ENCODE measurements at places on chromosomes 1 and 21.

DNA sequence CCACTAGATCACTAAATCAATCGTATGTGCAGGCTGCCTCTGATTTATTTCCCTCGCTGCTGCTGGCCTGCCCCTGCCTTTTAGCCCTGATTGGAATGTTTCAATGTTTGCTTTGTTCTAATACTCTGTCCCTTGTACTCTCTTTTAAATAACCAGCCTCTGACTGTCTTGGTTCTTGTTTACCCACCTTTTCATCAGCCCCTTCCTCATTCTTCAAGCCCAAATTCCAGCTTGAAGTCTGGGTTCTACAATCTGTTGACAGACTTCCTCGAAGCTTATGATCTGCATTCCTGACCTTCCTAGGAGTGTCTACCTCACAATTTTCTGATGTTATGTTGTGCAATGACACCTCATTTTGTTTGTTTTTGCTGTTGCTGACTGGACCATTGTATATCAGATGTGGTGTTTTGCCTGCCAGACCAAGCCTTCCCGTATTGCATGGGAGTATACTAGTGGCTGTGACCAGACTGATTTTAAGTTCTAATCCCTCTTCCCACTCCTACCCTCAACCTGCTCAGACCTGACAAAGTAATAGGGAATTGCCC, 46.6 kb upstream of the APOBEC4 start:
- no peak for DNase-seq

DNA sequence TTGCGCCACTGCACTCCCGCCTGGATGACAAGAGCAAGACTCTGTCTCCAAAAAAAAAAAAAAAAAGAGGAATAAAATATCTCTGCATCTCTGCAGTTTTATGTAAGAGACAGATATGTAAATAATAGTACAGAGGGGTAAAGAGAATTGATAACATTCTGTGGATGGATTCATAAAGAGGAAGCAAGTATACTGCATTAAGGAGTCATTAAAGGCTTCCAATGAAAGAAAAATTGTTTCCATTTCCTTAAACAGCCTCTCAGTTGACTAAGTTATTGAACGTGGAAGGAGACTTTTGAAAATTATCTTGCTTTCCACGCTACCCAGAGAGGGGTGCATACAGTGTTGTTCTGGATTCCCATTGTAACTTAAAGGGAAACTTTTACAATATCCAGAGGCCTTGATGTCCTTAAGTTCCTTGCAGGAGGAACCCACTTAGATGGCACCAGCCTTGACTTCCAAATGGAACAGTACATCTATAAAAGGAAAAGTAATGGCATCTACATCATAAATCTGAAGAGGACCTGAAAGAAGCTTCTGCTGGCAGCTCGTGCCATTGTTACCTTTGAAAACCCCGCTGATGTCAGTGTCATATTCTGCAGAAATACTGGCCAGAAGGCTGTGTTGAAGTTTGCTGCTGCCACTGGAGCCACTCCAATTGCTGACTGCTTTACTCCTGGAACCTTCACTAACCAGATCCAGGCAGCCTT, 13.8 kb downstream of the CEP350 start:
- no peak for DNase-seq

- DNase-seq: no peak
These were observed 32.5 kb downstream of the SLX9 start for GRCh38 chr21:44972301-44972814.

DNA sequence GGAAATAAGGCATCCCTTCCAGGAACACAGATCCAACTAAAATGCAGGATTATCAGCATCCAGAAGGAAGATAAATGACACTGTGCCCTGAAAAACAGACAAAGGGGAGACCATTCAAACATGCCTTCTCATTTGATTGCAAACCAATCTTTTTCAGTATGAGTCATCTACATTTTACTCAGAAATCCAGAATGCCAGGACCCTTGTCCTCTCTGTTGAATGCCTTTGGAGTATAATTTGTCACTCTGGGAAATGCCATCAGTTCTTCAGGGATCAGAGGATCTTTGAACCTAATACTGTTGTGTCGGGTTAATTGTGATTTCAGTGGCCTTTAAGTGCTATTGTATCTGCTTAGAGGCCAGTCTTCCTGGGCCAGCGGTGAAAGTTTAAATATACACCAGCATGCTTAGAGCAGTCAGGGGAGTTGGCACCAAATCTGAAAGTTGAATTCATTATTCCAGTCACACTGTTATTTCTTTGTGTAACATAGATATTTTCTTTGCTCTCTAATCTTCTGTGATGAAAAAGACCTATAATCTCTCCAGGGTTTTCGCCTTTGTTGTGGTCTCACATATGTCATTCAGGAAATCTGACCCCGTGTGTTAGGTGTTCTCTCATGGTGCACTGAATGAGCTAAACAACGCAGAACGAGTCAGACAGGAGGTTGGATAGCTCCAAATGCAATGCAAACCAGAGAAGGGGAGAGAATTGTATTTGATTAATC, 364.8 kb upstream of the SGIP1 start:
- peak; percentile 27 for DNase-seq

- no peak for DNase-seq
These were observed 3.6 kb upstream of the BACH1 start for GRCh38 chr21:29295066-29295650.

DNA sequence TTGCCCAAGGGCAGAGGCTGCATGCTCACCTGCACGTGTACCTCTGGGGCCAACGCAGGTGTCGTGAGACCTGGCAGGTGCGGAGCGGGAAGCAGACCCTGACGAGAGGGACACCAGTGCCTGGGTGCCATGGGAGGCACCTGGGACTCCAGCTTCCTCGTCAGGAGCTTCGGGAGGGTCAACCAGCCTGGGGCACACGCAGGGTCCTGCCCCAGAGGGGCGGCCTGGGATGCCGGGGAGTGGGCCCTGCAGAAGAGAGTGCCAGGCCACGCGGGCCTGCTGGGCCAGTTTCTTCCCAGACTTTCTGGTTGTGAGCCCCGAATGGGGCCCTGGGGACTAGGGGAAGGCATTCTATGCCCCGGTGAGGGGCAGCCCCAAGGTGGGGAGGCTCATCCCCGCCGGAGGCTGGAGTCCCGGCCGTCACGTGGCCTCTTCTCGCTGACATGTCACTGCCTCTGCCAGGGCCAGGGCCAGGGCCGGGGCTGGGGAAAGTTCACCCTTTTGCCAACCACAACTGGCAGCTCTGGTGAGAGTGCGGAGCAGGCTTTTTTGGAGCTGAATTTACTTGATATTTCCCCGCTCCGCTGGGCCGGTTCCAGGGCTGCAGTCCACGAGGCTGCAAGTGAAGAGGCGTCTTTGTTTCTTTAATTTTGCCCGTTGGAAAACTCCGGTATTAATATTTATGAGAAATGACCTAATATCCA, 38.5 kb upstream of the ACTRT2 start:
- DNase-seq: no peak

GRCh38 chr1:62870148-62870547, 86.2 kb downstream of the ATG4C start:
- no peak for DNase-seq

GRCh38 chr1:229221106-229222019, 49.5 kb upstream of the RAB4A start:
- peak; percentile 96 for DNase-seq

GRCh38 chr1:7334475-7335035, 436.5 kb upstream of the VAMP3 start:
- peak; percentile 89 for DNase-seq

GRCh38 chr1:152160576-152160975, 1.5 kb upstream of the RPTN start:
- DNase-seq: no peak

DNA sequence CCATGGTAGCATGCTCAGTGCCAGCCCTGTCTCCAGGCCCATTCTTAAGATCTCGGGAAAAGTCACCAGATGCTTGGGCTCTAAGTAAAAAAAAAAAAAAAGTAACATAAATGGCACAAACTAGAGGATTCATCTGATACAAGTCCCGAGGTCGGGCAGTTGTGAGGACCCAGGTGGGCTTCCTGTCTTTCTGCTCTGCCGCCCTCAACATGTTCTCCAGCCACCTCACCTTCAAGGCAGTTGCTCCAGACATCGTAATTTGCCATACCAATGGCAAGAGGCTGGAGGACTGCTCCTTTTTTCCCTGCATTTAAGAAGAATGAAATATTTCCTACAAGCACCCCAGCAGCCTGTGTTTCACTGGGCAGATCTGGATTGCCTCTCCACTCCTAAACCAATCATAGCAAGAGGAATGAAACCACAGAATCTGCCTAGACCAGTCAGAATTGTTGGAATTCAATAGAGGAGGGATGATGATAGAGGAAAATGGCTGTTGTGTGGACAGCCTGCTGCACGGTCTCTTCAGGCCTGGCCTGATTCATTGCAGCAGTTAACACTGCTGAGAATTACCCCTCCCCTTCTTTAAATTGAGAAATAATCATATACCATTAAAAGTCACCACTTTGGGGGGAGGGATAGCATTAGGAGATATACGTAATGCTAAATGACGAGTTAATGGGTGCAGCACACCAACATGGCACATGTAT, 5.4 kb downstream of the HMGN2 start:
- DNase-seq: no peak

GRCh38 chr1:9045861-9046510, 19.8 kb upstream of the SLC2A7 start:
- DNase-seq: no peak

- no peak for DNase-seq
These were observed 1548.6 kb upstream of the B3GALT2 start for GRCh38 chr1:194734970-194735369.

DNA sequence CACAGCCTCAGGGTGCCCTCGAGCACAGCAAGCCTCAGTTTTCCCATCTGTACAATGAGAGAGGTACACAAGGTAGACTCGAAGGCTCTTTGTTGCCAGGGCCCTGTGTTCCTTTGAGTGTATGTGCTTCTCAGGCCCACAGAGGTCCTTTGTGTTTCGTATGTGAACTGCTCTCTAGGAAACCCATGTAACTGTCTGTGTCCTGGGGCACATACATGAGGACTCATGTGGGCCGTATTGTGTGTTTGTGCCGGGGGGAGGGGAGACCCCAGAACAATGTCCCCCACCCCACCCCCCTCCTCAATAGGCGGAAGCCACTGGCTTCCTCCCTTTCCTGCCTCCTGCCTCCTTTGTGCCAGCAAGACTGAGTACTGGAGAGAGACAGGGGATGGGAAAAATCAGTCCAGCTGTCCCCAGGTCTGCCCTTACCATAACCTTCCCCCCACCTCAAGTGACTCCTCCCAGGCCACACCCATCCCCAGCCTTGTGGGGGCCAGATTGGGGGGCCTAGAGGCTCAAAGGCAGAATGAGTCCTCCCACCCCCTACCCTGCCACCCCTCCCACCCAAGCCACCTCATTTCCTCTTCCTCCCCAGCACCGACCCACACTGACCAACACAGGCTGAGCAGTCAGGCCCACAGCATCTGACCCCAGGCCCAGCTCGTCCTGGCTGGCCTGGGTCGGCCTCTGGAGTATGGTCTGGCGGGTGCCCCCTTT, at the start of gene TIE1:
Gene TIE1 (plus strand): TSS at position 605 of the 717 bp plus-strand sequence. CDS start 90 bp downstream, at position 695.
- no peak for DNase-seq

DNA sequence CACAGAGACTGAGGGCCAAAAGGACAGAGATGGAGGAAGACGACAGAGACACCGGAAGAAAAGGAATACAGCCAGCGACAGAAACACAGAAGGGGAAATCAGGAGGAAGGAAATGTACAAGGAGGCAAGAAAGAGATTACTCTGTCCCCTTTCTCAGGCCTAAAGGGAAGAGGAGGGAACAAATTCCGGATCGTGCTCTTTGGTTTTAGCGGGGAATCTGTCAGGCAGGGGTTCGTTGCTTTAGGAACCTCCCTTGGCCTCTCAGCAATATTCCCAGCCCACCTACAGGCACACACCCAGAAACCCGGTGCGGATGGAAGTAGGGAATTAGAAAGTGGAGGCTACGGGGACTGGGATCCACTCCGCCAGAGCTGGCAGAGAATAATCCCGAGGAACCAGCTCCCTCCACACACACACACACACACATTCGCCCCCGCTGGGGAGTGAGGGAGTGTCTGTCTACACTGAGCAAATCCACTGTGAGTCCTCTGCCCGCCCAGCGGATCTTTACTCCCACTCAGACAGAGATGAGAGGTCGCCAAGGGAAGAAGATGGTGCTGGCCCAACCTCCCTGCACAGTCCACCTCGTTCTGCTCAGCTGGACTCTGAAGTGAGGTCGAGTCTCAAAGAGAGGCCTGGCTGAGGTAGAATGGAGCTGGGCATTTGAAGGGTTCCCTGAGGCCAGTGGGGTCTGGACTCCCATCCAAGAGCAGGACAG, 5.7 kb downstream of the TAL1 start:
- no peak for DNase-seq

DNA sequence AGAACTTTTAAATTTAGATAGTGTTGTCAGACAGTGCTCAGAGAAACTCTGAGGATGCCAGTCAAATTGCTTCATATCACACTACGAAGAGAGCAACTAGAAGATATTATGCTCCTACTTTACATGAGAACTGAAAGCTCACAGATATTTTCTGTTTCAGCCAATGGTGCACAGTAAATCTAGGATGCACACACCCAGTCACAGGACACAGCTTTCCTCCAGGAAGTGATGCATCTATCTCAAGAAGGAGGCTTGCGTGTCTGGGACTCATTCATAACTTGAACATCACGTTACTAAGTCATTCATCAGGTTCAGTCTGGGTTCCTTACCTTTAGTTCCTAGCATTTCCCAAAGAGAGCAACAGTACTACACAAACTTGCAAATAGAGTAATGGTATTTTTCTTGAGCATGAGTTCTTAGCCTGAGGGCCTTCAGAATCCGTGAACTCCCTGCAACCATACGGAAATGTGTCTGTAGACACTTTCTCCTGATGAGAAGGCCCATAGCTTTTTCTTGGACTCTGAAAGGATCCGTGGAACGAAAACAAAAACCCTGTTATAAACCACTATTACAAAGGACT, 12.2 kb downstream of the ZNF697 start:
- no peak for DNase-seq

GRCh38 chr1:204959374-204959773, 83.6 kb upstream of the CNTN2 start:
- DNase-seq: no peak

DNA sequence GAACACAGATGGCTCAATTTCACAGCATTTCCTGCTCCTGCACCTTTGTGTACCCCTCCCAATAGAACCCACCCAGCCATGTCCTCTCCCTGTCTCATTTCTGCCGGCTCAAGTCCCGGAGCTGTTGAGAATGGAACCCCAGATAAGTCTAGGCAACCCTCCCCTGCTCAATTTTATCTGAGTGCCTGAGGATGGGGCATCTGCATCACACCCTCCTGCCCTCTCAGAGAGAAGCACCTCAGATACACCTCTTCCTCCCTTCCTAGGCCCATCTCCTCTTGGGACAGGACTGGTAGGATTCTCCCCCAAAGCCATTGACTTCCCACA, 1.1 kb downstream of the KIF21B start:
- no peak for DNase-seq

- DNase-seq: no peak
These were observed 35.7 kb downstream of the DUSP10 start for GRCh38 chr1:221706191-221706590.

DNA sequence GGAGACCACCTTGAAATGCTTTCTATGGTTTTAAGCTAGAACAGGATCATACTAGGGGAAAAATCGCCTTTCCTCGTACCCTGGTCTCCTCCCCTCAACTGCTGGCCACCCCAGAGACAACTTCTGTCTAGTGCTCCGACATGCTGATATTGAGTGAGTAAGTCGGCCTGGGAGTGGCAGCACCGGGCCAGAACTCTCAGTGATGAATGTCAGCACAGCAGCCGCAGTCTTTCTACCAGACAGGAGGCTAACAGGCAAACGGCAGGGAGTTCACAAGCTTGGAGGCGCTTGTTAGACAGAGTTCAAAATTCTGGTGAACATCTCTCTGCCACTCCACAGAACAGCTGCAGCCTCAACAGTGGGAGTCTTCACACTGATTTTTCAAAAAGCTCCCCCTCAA, 716.9 kb downstream of the ADGRL2 start:
- no peak for DNase-seq

All from NCI-H2081 treated with DMSO at 0.1 percent for 48 hours (cell line).